Effector memory CD8-positive, alpha-beta T cell (primary cell): ENCODE measurements at places on chromosomes 4 and X.

GRCh38 chrX:30935985-30936384, 46.9 kb upstream of the TAB3 start:
- DNase-seq: no peak

DNA sequence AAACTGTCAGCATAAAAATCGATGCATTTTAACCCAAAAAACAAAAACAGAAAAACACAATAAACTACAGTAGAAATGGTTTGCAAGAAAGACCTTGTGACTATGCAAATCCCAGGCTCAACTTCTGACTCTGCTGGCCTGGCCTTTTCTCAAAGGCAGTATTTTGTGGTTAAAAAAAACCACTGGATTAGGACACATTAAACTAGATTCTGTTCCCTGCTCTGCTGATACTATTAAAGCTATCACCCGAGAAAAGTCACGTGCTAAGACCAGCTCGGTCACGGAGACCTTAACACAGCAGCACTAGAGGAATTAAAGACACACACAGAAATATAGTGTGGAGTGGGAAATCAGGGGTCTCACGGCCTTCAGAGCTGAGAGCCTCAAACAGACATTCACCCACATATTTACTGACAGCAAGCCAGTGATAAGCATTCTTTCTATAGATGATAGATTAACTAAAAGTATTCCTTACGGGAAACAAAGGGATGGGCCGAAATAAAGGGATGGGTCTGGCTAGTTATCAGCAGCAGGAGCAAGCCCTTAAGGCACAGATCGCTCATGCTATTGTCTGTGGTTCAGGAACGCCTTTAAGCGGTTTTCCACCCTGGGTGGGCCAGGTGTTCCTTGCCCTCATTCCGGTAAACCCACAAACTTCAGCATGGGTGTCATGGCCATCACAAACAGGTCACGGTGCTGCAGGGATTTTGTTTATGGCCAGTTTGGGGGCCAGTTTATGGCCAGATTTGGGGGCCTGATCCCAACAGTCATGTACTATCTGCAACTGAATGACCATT, 16.1 kb downstream of the CBR4 start:
- no peak for DNase-seq

DNA sequence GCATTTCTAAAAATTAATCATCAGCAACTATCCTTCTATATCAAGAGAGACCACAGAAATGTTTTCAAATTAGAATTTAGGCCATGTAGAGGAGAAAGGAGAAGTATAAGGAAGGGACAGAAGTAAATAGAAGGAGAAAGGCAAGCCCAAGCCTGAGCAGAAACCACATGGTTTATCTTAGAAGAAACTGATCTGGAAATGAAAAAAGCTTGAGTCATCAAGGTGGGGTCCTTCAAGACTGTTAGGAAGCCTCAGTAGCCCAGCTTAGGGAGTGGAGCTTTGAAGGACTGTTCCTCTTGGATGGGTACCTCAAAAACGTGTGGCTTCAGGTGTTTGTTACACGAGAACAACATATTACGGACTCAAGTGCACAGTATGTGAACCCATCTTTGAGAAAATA, 4.5 kb downstream of the BMX start:
- DNase-seq: no peak

GRCh38 chr4:101299899-101300540, 47.3 kb downstream of the PPP3CA start:
- DNase-seq: no peak

GRCh38 chr4:84691170-84691691, 108.3 kb downstream of the CDS1 start:
- DNase-seq: no peak

DNA sequence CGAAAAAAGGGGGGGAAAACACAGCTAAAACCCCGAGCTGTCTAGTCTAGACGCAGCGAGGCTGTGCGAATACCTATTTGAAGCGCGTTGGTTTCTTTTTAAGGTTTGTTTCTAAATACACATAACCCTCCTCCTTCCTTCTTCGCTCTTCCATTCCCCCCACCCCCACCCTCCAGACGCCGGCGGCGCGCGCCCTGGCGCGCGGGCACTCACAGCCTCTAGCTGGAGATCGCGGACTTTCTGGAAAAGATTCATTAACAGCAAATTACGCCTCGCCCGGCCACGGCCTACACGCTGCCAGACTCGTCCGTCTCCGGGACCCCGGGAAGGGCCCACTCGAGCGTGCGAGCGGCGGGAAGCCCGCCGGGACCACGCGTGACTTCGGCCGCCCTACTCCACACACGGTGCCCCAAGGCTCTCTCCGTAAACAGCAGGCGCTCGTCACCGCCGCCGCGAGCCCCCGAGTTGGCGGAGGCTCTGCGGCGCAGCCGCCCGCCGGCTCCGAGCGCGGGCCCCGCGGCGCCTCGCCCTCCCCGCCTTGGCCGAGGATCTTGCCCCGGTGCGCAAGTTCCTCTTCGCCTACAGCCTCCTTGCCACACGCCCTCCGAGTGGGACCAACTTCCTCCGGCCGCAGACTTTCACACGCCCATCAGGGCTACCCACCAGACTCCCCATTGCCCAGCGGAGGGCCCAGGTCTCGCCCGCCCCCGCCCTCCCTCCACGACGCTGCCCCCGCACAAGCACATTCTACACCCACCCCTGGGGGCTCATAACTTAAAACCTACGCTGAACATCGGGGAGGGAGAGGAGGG, 2.0 kb downstream of the BCOR start:
- DNase-seq: no peak

- DNase-seq: no peak
Observed at GRCh38 chr4:142708231-142708630, 137.9 kb downstream of the INPP4B start.

DNA sequence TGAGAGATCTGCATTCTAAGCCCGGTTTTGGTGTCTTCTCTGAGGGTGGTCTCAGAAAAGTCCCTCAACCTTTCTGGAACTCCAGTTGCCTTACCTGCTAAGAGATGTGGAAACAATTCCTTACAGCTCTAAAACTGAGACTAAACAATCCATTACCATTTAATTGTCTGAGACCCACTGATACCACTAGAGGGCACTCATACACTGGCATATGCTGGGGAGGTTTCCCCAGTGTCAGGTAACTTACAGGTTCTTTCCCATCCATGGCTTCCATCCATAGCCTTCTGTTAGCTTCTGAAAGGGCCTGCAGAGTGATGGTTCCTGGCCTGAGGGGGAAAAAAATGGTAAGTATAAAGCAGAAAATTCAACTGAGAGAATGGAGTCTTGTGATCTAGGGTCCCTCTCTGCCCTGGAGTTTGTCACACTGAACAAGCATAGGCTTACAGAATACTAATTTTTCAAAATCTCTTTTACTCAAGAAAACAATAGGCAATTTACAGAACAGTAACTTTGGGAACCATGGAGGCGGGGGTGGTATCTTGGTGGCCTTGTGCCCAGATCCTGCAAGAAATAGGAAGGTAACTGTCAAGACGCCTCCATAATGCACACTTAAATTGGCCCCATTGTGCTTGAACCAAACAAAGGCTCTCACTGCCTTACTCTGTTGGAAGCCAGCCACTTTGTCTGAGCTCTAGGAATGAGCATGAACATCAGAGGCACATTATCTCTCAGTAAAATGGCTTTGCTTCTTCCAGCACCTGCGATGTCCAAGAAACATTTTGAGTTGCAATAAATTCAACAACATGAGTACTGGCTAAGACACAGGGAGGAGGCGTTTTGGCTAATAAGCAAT, 236.1 kb downstream of the OPHN1 start:
- DNase-seq: no peak

DNA sequence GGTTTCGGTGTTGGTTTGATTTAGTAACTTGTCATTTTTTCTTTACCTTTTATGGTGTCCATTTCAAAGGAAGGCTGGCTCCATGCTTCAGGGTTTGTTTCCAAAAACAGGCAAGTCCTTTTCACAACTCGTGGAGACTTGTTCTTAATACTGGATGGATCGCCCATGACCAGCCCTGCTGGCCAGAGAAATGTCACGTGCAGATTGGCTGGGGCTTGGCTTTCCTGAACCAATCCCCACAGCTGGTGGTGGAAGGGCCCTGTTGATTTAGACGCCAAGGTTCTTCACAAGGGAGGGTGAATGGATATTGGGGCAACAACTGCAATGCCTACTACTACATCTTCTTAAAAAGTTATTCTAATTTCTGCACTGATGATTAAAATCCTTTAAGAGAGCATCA, 92.6 kb downstream of the SHROOM3 start:
- no peak for DNase-seq

GRCh38 chr4:1465173-1466033, 59.2 kb upstream of the NKX1-1 start:
- DNase-seq: no peak

- DNase-seq: no peak
Observed at GRCh38 chrX:119374736-119375135, 24.4 kb upstream of the SLC25A43 start.

- no peak for DNase-seq
Observed at GRCh38 chrX:95152810-95153209, 1478.8 kb downstream of the FAM133A start.

- DNase-seq: no peak
Observed at GRCh38 chr4:75644095-75644494, 13.8 kb upstream of the CDKL2 start.

DNA sequence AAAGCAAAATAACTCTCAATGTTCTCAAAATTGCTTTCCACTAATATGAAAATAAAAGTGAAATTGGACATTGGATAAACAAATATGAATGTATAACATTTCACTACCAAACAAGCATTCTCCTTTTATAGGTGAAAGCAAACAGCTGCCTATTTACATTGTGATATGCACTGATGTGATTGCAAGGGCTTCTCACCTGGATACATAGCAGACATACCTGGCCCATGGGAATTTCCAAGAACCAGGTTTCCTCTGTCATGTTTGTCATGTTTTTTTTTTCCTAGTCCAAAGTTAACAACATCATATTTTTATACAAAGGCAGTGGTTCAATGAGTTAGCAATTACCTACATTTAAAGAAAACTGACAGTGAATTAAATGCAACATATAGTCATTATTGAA, 228.5 kb downstream of the ANKRD50 start:
- no peak for DNase-seq

- no peak for DNase-seq
Observed at GRCh38 chrX:107704587-107704986, 71.0 kb downstream of the TSC22D3 start.

DNA sequence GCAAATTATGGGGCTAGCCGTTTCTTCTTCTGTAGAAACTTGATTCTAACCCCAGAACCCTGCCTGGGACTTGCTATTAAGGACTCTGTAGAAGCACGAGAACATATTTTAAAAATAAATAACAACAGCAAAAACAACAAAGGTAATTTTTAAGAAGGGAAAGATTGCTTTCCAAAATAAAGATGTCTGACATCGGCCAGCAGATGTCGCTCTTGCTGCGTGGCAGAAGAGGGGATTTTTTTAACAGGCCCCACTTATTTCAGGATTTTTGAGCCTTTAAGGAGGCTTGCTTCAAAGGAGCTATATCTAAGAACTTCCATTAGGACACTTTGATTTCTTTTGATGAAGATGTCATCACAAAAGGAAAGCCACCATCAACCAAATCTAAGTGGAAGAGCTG, 62.8 kb upstream of the EGFL6 start:
- peak; percentile 24 for DNase-seq

- no peak for DNase-seq
Observed at GRCh38 chrX:14194711-14195110, 165.0 kb upstream of the GEMIN8 start.

DNA sequence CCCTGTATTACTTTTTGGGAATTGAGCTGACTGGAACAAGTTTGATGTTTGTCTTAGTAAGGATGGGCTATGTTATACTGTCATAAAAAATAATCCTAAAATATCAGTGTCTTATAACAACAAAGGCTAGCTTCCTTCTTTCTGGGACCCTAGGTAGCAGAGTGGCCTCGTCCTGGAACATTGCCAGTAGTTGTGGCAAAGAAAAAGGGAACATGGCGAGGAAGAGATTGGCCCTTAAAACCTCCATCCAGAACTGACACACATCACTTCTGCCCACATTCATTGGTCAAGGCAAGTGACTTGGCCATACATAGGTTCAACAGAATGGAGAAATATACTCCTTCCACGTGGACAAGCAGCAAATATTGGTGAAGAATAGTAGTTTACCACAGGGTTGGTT, 287.9 kb downstream of the PPP1R2C start:
- no peak for DNase-seq

DNA sequence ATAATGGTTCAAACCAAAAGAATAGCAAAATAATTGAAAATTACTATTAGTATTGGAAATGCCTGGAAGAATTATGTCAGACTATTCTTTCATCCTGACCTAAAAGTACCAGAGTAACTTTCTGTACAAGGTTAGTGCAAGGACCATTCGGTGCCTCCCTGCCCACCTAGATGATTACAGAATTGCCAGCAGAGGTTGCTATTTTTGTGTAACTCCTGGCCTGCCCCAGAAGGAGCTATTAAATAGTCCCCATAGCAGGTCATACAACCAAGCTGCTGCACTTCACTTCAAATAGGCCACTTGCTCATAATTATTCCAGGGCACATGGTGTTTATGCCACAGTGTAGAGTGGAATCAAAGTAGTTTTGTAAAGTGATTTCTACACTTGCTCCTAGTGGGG, 831.1 kb upstream of the PABPC4L start:
- no peak for DNase-seq

- no peak for DNase-seq
Observed at GRCh38 chrX:38664285-38664684, 102.9 kb downstream of the TSPAN7 start.

GRCh38 chr4:137307806-137308205, 224.5 kb downstream of the PCDH18 start:
- no peak for DNase-seq

DNA sequence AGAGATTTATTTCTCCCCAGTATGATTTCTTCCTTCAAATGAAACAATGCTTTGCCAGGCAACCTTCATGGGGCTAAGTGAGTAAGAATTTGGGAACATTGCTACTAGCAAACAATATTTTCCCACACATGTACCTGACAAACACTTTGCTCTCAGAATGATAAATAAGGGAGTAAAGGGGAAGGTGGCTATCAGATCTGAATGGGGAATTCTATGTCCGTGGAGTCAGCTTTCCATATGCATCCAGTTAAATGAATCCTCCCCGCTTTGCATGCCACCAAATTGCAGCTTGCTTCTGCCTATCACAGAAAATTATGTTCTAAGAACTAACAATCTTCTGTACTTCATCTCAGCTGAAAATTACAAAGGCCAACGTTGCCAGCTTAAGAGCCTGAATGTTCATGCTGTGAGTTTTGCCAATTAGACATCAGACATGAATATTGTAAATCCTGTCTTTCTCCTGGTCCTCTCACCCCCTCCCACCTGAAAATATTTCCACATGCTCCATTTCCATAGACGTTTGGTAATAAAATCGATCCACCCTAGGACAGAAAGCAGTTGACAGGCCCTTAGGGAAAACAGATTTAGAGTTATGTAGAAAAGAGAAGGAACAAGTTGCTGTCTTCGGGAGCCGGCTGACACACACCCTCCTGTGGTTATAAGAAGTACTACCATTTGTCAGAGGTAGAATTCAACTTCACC, 6.3 kb downstream of the MEPE start:
- no peak for DNase-seq

DNA sequence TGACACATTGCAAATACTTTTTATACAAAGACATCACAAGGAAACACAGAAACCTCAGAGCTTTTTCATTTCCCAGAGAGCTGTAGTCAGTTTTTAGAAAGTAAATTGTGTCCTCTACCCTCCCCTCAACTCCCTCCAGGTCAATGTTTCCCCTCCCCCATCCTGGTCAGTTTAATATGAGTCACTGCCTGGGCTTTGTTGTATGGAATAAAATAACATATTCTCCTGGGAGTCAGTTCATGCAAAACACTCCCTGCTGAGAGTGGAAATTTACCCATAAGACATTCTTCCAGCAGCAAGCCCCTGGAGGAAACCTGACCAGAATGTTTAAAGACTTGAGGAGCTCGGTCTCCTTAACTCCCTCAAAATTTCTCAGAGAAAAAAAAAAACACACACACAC, 270.1 kb upstream of the LDB2 start:
- DNase-seq: no peak
